ENCODE measurements at places on chromosomes 6 and 20.

- DNase-seq: no peak
Measured at GRCh38 chr6:44169886-44170570, 11.4 kb downstream of the CAPN11 start.

- DNase-seq: no peak
Measured at GRCh38 chr6:3831761-3832530, 17.2 kb upstream of the FAM50B start.

DNA sequence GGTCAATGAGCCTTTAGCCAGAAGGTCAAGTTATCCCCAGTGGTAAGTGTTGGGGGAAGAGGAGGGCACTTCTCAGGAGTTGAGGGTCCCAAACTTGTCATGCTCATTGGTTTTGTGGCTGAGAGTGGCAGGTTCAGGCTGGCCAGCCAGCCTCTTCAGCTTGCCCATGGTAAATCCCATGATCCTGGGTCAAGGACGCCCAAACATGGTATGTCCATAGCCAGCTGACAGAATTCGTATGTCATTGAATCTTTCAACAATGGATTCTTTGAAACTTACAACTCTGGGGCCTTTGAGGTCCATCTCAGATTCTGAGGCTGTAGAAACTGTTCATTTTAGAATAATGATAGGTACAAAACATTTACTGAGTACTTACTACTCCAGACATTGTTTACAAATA, 36.1 kb upstream of the RSPO4 start:
- no peak for DNase-seq

DNA sequence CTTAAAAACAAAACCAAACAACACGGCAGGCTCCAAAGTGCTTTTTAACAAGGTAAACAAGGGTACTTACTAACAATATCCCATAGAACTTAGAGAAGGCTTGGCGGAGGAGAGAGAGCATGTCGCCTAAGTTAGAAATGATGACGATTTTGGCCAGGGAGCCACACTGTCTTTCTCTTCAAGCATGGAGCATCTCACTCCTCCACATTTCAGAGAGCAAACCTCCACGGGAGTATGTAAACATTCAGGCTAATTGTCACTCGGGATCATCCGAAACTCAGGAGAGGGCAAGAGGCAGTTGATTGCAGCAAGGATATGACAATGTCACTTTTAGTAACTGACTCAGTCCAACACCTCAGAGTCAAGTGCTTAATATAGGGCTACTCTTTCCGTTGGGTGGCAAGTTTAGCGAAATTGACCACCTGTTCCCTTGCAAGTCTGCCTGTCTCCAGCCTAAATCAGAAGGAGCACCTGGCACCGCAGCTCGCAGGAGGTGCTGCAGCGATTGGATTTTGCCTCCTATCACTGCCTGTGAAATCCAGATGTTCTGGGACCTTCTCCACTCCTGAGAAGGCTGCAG, 65.8 kb upstream of the RPS6KA2 start:
- DNase-seq: no peak

DNA sequence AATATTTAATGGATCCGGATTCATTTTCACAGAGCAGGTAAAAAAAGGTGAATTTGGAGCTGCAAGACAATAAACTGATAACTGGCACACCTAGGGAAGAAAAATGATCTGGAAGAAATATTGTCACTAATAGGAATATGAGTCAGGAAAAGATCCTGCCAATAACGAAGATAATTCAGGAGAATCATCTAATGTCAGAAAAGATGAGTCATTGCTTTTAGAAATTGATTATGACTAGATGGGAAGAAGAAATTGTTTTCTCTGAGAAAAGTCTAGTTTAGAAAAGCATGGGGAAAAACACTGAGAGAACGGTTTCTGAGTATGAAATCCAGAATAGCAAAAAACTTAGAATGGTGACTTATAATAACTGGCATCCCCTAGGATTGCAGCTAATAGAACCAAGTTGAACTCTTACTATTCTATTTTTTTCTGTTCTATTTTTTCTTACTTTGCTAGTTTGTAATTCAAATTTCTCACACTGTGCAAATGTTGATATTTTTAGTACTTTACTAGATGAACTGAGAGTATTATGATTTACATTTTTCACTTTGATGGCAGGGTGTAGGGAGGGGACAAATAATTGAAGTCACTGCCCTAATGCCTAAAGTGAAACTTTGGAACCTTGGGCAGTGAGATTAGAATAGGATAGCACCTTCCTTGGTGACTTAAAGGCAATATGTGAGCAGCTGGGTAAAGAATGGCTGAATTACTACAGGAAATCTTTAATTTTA, 38.2 kb upstream of the SUPT3H start:
- DNase-seq: no peak

DNA sequence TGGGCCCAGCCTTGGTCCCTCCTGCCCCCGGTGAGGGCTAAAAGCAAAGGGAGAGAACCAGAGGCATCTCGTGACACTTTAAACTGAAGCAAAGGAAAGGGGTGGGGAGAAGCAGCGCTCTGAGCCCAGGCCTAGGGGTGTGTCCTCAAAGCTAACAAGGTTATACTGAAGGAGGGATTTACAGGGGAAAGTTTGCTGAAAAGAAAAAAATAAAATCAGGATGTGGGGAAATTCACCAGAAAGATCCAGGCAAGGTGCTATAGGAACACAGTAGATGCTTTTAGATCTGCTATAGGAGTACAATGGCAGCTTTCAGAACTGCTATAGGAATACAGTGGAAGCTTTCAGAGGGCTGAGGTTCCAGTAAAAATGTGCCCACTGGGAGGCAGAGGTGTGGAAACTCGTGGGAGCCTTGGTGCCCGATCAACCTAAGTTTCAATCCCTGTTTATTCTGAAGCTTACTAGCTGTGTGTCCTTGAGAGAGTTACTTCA, at the start of gene COL9A1:
Gene COL9A1, minus strand, starts transcription at position 51 of the 492 bp plus-strand sequence. CDS start 160 bp downstream, outside the sequence.
- DNase-seq: no peak

- no peak for DNase-seq
Measured at GRCh38 chr6:150118203-150118602, 24.6 kb upstream of the PPP1R14C start.

GRCh38 chr20:36467076-36467999, 74.0 kb upstream of the MYL9 start:
- no peak for DNase-seq

GRCh38 chr6:21450149-21450548, 143.4 kb upstream of the SOX4 start:
- no peak for DNase-seq

DNA sequence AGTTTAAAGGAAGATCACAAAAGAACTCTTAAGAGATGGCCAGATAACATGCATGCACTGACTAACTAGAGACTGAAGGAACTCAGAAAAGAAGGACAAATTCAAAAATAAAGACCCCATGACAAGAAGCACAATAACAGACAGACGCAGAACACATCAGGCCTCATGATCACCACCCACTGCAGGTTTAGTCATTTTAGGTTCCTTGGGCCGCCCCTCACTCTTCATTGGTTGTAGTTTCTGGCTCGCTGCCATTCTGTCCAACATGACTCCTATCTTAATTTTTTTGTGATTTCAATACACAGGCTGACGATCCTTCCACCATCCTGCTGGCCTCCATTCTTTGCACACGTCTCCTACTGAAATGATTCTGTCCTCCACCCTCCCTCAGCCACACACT, 21.6 kb downstream of the STX7 start:
- DNase-seq: peak; percentile 69

GRCh38 chr6:1724124-1724523, 114.4 kb downstream of the FOXC1 start:
- no peak for DNase-seq

GRCh38 chr20:57567471-57568079, 6.7 kb downstream of the PCK1 start:
- DNase-seq: no peak

- peak; percentile 22 for DNase-seq
Measured at GRCh38 chr6:158414851-158415262, 102.6 kb downstream of the TULP4 start.

- DNase-seq: no peak
Measured at GRCh38 chr6:121951918-121952379, 447.5 kb upstream of the HSF2 start.

DNA sequence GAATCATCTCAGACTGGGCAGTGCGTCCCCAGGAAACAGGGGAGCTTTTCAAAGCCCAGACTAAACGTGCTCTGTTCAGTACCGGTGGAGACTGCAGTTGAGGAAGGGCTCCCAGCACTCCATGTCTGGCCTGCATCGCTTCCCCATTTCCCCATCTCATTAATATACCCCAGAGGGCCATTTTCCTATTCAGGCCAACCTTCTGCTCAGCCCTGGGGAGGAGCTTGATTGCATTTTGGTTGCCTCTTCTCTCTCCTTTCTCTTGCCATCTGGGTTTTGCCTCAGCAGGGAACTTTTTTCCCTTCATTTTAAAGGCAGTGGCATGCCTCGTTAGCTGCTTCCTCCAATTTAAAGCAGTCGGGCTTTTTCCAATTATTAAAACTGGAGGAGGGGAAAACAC, 394.3 kb upstream of the SOX4 start:
- DNase-seq: no peak

- DNase-seq: no peak
Measured at GRCh38 chr20:24772667-24773066, 176.4 kb upstream of the CST7 start.

GRCh38 chr6:42162812-42163211, 10.4 kb upstream of the GUCA1A start:
- no peak for DNase-seq

GRCh38 chr6:85016726-85017125, 252.3 kb upstream of the TBX18 start:
- no peak for DNase-seq

DNA sequence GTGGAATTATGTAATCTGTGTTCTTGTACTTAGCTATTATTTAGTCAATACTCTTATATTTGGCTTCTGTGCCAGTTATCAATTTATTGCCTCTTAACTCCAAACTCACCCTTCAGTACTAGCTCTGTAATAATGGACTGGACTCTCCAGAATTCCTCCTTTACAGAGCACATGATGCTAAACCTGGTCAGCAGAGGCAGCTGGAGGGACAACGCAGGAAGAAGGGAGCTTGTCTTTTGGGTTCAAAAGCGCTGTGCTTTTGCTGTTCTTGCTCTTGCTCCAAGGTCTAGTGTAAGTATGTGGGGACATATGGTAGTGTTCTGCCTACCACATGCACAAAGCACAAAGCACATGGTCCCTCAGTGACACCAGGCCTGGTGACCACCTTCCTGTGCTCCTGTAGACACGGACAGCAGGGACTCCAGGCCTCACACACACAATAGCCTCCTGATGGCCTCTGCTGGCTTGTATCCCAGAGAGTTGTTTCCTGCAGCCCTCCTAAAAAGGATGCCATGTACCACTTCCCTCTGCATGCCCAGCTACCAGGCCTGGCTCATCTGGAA, 46.1 kb downstream of the CHD6 start:
- DNase-seq: no peak

GRCh38 chr6:88626460-88626859, 337.0 kb downstream of the RNGTT start:
- no peak for DNase-seq

GRCh38 chr20:47306755-47307370, 49.6 kb downstream of the ZMYND8 start:
- no peak for DNase-seq

GRCh38 chr20:62671765-62672164, 29.5 kb downstream of the SLCO4A1 start:
- DNase-seq: peak; percentile 39

GRCh38 chr6:44245912-44246662, 814 bp upstream of the HSP90AB1 start:
- DNase-seq: peak; percentile 65

DNA sequence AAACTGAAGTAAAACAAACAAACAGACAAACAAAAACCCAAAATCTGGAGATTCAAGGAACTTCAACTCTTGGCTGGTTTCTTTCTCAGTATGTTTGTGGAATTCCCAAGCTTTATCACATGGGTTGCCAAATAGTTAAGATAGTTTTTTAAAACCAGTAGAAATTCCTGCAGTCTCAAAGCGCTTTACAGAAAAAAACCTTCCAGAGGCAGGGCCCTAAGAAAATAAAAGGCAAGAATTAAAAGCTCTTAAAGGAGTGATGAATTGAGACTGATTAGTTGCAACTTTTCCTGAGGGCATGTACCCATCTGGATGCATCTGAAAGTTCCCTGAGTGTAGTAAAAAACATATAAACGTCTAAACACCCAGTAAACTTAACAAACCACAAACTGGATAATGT, 25.9 kb upstream of the PTCHD4 start:
- no peak for DNase-seq

- no peak for DNase-seq
Measured at GRCh38 chr20:53215166-53215565, 243.0 kb downstream of the TSHZ2 start.

- no peak for DNase-seq
Measured at GRCh38 chr6:161091972-161092701, 100.6 kb downstream of the MAP3K4 start.

- DNase-seq: peak; percentile 72
Measured at GRCh38 chr6:30112402-30112994, 392 bp downstream of the TRIM31 start.

DNA sequence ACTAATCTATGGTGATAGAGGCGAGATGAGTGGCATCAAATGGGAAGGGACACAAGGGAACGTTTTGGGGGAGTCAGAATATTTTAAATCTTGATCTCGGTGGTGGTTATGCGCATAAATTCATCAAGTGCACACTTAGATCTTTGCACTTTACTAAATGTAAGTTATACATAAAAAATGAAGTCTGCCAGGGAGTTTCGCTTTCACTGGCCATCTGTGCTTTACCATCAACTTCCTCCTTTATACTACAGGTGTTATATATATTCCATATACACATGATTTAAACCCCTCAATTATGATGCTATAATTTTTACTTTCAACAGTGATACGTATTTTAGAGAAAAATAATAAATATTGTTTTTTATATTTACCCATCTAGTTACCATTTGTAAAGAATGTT, 97.6 kb upstream of the AKIRIN2 start:
- DNase-seq: peak; percentile 13

- DNase-seq: peak; percentile 11
Measured at GRCh38 chr6:96626759-96627364, 63.9 kb downstream of the FHL5 start.
